ENCODE measurements at places on chromosomes 11 and 22.
A peak's percentile ranks its signal among the peaks of the same experiment; 100 is the strongest.

GRCh38 chr22:25475257-25476022 lies 89.0 kb upstream of the GRK3 start:
- no peak for DNase-seq

DNA sequence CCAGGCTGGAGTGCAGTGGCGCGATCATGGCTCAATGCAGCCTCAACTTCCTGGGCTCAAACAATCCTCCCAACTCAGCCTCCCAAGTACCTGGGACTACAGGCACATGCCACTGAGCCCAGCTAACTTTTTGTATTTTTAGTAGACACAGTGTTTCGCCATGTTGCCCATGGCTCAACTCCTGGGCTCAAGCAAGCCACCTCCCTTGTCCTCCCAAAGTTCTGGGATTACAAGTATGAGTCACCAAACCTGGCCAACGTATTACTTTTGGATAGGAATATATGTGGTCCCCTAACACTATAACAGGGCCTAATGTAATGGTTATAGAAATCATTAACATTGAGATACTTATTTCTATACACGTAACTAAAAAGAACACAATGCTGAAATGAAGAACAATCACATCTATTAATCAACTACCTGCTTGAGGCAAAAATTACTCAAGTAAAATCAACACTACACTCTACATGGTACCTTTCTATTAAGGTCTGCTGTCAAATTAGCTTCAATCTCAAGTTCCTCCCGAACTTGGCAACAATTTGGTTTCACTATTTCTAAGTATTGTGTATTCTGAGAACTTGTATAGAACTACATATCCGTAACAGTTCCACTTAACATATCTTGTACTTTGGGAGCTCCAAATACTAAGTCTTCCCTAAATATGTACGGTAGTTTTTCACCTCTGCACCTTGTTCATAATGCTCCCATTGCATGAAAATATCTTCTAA lies 124.9 kb downstream of the FCHSD2 start:
- DNase-seq: no peak

- DNase-seq: no peak
These were observed 216.3 kb downstream of the DDX10 start for GRCh38 chr11:108881131-108881530.

DNA sequence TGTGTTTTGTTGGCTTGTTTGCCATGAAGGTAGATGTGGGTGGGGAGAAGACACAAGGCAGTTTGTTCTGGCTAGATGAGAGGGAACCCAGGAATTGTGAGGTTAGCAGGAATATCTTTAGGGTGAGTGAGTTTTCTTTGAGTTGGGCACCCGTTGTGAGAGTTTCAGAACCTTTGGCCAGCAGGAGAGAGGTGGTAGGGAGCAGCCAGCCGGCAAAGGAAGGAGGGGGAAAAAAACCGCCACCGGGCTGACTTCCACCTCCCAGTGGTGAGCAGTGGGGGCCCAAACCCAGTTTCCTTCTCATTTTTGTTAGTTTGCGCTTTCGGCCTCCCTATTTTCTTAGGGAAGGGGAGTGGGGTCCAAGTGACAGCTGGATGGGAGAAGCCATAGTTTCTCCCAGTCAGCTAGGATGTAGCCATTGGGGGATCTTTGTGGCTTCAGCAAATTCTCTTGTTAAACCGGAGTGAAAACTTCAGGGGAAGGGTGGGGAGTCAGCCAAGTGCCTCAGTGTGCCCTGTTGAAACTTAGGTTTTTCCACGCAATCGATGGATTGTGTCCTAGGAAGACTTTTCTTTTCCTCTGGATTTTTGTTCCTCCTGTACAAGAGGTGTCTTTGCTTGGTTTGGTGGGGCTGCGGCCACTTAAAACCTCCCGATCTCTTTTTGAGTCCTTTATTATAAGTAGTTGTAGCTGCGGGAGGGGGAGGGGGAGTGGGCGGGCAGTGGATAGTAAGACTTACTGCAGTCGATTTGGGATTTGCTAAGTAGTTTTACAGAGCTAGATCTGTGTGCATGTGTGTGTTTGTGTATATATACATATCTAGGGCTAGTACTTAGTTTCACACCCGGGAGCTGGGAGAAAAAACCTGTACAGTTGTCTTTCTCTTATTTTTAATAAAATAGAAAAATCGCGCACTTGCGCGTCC lies 1.1 kb upstream of the GCAT start:
- DNase-seq: peak; percentile 68

- DNase-seq: no peak
These were observed 127.1 kb downstream of the KCNQ1OT1 start for GRCh38 chr11:2572491-2573239.

DNA sequence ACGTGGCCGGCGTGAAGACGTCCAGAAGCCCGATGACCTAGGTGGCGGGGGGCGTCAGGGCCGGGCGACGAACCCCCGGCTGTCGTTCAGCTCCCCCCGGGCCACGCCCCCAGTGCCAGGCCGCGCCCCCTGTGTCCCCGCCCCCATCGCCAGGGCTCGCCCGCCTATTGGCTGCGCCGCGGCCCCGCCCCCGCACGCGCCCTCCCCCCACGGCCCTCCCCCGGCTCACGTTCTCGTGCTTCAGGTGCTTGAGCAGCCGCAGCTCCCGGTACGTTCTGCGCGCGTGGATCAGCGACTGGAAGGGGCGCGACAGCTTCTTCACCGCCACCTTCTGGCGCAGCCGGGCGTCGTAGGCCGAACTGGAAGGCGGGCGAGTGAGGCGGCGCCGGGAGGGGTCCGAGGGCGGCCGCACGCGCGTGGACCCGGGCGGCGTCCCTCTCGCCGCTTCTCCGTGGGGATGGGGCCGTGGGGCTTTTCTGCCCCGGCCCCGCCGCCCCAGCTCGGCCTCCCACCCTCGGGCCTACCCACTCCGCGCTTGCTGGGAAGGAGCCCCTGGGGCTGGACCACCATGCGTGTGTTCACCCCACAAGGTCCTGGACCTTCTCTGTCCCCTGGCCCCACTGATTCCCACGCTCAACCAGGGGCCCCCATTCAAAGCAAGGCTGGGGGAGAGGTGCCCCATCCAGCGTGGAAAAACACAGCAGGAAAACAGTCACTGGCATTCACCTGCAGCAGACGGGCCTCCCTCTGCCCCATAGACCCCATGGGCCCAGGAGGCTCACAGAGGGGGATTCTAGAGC lies 2.4 kb downstream of the MAPK11 start:
- DNase-seq: peak; percentile 50

DNA sequence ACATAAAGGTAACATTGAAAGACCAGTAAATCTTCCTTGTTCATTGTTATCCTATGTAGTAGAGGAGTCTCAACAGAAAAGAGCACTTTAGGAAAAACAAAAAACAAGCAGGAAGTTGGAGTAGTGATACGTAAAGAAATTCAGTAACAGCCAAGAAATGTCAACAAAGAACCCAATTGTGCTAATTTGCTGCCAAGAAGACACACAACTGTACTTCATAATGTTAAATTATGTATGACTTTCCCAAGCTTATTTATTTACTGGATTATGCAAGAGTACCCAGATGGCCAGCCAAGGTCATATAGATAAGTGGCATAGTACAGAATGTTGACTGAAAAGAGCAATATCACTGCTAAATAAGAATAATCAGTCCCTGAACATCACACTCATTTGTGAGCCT lies 264.7 kb upstream of the CCDC179 start:
- DNase-seq: no peak

DNA sequence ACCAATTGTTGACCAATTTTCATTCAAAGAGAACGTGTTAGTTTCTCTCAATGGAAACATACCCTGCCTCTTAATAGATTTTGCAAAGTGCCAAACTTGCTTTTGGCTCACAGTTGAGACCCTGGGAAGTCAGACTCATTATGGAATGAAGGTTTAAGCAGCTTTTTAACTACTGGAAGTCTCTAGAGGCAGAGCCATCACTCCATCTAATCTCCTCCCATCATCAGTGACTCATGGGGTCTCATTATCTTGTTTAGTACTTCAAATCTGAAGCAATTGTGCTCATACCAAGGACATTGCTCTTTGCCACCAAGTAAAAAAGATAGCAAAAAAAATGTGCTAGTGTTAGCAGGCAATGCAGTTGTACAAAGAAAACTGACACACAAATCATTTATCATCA lies 537.1 kb upstream of the LRRC4C start:
- no peak for DNase-seq

DNA sequence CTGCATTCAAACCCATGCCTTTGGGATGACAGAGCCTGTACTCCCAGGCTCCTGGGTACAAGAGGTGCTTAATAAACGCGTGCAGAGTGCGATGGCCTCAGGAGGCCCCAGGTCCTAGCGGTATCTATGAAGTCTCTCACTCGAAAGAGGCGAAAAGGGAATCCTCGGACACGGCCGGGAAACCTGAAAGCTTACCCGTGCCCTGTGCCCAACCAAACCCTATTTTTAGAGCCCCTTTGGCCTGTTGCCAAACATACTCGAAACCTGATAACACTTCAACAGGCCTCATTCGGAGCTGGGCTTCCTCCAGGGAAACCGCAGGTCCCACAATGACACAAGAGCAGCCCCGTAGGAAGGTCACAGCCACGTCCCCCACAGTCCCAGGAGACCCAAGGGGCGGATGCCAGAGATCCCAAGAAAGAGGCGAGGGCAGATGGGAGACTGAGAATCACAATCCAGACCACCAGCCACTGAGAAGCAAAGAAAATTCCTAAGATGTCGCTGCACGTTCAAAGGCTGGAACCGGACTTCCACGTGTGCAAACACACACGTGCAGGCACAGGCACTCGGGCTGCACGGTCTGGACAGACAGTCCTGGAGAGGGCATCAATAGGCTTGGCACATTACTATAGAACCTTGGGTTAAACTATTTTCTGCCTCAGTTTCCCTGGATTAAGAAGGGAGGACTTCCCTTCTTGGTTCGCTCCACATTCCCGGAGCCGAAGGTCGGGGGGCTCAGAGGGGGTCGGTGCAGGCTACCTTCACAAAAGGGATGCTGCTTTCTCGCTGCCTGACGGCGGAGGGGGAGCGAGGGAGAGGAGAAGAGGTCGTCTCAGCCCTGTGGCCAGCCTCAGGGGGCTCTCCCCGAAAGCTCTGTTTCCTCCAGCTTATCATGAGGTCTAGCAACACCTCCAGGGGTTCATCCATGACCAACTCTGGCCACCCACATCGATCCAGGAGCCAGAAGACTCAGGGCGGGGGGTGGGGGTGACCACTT lies 8.2 kb downstream of the PDGFB start:
- no peak for DNase-seq

DNA sequence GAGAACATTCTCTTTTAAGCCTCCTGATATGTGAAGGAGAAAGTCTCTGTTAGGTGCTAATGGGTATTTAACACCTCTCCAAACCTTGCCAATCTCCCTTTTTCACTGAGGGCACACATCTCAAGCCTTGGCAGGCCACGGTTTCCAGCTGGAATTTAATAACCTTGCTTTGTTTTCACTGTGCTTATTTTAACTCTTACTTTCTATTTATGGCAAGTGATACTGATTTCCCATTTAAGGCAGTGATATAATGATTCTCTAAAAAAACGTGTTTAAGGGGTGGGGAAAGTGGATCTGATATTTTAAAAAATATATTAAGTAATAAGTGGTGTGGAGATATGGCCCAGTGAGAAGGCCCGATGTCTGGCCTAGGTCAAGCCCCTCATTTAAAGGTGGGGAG lies 1.1 kb upstream of the RASD2 start:
- no peak for DNase-seq

- DNase-seq: no peak
These were observed 813 bp upstream of the BTBD10 start for GRCh38 chr11:13463779-13464290.

GRCh38 chr22:38655519-38656255 lies 505 bp downstream of the FAM227A start:
- DNase-seq: peak; percentile 20

All from EL (cell line).